Thymus (tissue), 14 donors: ENCODE measurements at places on chromosomes 2 and 18. TPM values are rescaled to one million over a fixed set of nuclear protein-coding genes. Genes with fewer than 3 reads are reported as not detected.
A peak's percentile ranks its signal among the peaks of the same experiment; 100 is the strongest.

- no peaks in the 10 kb centered on the region for H3K4me1 ChIP-seq
- no peaks in the 10 kb centered on the region for H3K27me3 ChIP-seq
- H3K36me3 ChIP-seq, result no peaks in the 10 kb centered on the region
- no peak for DNase-seq
These were observed 271.0 kb upstream of the CDH20 start for GRCh38 chr18:61062258-61062657.

- peaks cover 5% of the 10 kb centered on the region for H3K4me1 ChIP-seq
- no peak overlapping the region for H3K27ac ChIP-seq
- H3K4me3 ChIP-seq, result no peak overlapping the region
- H3K27me3 ChIP-seq, result no peaks in the 10 kb centered on the region
- no peaks in the 10 kb centered on the region for H3K36me3 ChIP-seq
These were observed 38.7 kb upstream of the ATL2 start for GRCh38 chr2:38415728-38416291.

DNA sequence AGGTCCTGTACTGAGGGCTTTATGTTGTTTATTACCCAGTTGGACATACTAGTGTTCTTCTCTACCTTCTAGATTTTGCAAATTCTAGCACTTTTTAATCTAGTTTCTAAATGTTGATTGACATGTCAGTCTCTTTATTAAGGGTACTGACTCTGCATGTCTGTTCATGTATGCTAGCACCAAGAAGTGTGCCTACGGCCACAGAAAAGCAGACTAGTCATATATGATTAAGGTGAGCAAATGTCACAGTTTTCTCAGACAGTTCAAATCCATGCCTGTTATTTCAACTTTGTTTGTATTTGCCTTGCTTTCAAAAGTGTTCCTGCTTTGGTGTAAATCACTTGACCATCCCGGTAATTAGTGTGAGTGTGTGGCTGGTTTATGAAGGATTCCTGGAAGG lies 145.0 kb upstream of the DSEL start:
- no peaks in the 10 kb centered on the region for H3K4me1 ChIP-seq
- H3K4me3 ChIP-seq, result no peak overlapping the region
- no peaks in the 10 kb centered on the region for H3K27me3 ChIP-seq
- H3K36me3 ChIP-seq, result no peaks in the 10 kb centered on the region

GRCh38 chr2:230796280-230796862 lies 68.4 kb upstream of the ITM2C start:
- no peak overlapping the region for H3K27ac ChIP-seq
- H3K36me3 ChIP-seq, result peaks cover 47% of the 10 kb centered on the region
- no peaks in the 10 kb centered on the region for H3K27me3 ChIP-seq
- no peak for DNase-seq

- no peak overlapping the region for H3K4me3 ChIP-seq
- no peaks in the 10 kb centered on the region for H3K4me1 ChIP-seq
- H3K27me3 ChIP-seq, result no peaks in the 10 kb centered on the region
- H3K27ac ChIP-seq, result no peak overlapping the region
- H3K36me3 ChIP-seq, result peaks cover 10% of the 10 kb centered on the region
These were observed 28.0 kb downstream of the RNF144A start for GRCh38 chr2:6945087-6945813.

DNA sequence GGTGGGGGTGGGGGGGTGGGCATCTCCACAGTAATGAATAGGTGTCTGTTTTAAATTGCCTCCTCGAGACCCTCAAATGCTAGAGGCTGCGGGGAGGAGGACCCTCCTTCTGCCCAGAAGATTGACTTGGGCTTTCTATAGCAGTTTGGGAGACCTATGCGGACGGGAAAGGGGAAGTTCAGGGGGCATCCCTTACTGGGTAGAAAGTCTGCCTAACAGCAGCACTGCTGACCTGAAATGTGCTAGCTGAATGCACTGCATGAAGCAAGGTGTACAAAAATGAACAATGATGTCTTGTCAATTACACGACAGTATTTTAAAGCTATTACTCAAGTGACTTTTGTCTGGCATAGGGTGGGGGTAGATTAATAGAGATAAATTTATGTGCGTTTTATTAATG lies 2.5 kb downstream of the DCC start:
- no peak for DNase-seq
- H3K27ac ChIP-seq, result no peak overlapping the region
- H3K4me3 ChIP-seq, result no peak overlapping the region

GRCh38 chr2:156132130-156132529 lies 200.4 kb downstream of the NR4A2 start:
- no peaks in the 10 kb centered on the region for H3K27me3 ChIP-seq
- H3K27ac ChIP-seq, result no peak overlapping the region
- no peak for DNase-seq
- H3K4me1 ChIP-seq, result no peaks in the 10 kb centered on the region
- H3K36me3 ChIP-seq, result no peaks in the 10 kb centered on the region
- no peak overlapping the region for H3K4me3 ChIP-seq

- H3K27ac ChIP-seq, result peak overlapping the region; percentile 66
- no peaks in the 10 kb centered on the region for H3K27me3 ChIP-seq
- no peaks in the 10 kb centered on the region for H3K36me3 ChIP-seq
- DNase-seq, result peak; percentile 69
- peak overlapping the region; percentile 43 for H3K4me3 ChIP-seq
These were observed 74.1 kb downstream of the TLK1 start for GRCh38 chr2:171086352-171087290.

- H3K27ac ChIP-seq, result no peak overlapping the region
- no peaks in the 10 kb centered on the region for H3K27me3 ChIP-seq
- DNase-seq, result no peak
- H3K4me3 ChIP-seq, result no peak overlapping the region
These were observed 10.1 kb upstream of the MAL start for GRCh38 chr2:95015261-95015912.

GRCh38 chr2:85831735-85832134 lies 57.1 kb downstream of the ST3GAL5 start:
- DNase-seq, result no peak
- H3K27ac ChIP-seq, result no peak overlapping the region
- H3K27me3 ChIP-seq, result no peaks in the 10 kb centered on the region
- no peak overlapping the region for H3K4me3 ChIP-seq
- peaks cover 18% of the 10 kb centered on the region for H3K4me1 ChIP-seq

GRCh38 chr2:182650704-182651103 lies 65.4 kb upstream of the DNAJC10 start:
- H3K4me3 ChIP-seq, result no peak overlapping the region
- H3K36me3 ChIP-seq, result no peaks in the 10 kb centered on the region
- no peaks in the 10 kb centered on the region for H3K27me3 ChIP-seq
- no peak overlapping the region for H3K27ac ChIP-seq

DNA sequence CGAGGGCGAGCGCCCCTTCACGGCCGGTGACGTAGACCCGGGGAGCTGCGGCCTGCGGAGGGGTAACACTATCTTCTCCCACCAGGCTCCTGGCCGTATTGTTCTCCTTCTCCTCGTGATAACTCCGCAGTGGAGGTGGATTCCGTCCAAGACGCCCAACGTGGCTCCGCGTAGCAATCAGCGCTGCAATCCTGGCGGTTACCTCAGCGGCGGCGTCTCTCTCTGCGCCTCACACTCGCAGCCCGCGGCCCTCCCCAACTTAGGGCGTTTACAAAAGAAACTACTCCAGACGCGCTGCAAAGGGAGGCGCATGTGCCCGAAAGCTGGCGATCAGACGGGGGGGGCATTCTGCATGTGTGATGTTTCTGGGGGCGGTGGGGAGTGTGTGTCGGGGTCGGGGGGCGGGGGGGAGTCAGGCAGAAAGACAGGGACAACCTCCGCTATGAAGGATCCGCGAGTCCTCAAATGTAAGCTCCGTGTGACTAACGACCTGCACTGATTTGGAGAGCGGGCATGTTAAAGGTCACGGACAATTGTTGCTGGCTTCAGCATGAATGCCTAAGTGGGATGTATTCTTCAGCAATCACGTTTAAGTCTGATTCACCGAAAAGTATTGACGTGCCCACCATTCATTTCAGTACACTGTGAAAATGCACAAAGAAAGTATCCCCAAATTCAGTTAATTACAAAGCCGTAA lies 1.3 kb upstream of the ZNF516 start:
- peak overlapping the region; percentile 74 for H3K27ac ChIP-seq
- peaks cover 8% of the 10 kb centered on the region for H3K4me1 ChIP-seq
- no peaks in the 10 kb centered on the region for H3K36me3 ChIP-seq
- H3K4me3 ChIP-seq, result peak overlapping the region; percentile 76
- DNase-seq, result no peak

DNA sequence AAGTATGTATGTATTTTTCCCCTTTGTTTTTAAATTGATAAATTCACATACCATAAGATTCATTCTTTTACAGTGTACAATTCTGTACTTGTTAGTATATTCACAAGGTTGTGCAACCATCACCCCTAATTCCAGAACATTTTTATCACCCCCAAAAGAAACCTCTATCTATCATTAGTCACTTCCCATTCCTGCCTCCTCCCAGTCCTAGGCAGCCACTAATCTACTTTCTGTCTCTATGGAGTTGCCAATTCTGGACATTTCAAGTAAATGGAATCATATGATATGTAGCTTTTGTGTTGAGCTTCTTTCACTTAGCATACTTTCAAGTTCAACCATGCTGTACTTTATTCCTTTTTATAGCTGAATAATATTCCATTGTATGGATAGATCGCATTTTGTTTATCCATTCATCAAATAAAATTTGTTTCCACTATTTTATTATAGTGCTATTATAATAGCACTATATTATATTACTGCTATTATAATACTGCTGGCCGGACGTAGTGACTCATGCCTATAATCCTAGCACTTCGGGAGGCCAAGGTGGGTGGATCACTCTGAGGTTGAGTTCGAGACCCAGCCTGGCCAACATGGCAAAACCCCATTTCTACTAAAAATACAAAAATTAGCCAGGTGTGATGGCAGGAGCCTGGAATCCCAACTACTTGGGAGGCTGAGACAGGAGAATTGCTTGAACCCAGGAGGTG lies 10.9 kb downstream of the STARD7 start:
- no peak overlapping the region for H3K4me3 ChIP-seq
- no peaks in the 10 kb centered on the region for H3K4me1 ChIP-seq
- peaks cover 17% of the 10 kb centered on the region for H3K36me3 ChIP-seq
- no peak overlapping the region for H3K27ac ChIP-seq
- H3K27me3 ChIP-seq, result no peaks in the 10 kb centered on the region

DNA sequence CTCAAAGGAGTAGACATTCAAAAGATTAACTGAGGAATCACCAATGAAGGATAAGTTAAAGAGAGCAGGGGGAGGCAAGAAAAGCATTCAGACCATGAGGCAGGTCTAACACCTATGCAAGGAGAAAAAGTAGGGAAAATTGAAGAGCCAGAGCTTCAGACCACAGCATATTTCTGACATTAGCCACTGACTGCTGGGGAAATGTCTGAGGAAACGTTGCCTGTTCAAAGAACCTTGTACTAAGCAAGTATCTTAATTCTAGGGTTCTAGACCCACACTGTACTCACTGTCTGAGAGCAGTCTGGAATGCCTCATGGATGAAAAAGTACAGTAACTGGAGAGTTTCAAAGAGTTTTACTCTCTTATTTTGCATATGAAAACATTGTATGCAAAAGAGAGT lies 39.5 kb upstream of the TFPI start:
- H3K27ac ChIP-seq, result no peak overlapping the region
- H3K4me1 ChIP-seq, result no peaks in the 10 kb centered on the region
- no peak for DNase-seq
- H3K36me3 ChIP-seq, result no peaks in the 10 kb centered on the region

DNA sequence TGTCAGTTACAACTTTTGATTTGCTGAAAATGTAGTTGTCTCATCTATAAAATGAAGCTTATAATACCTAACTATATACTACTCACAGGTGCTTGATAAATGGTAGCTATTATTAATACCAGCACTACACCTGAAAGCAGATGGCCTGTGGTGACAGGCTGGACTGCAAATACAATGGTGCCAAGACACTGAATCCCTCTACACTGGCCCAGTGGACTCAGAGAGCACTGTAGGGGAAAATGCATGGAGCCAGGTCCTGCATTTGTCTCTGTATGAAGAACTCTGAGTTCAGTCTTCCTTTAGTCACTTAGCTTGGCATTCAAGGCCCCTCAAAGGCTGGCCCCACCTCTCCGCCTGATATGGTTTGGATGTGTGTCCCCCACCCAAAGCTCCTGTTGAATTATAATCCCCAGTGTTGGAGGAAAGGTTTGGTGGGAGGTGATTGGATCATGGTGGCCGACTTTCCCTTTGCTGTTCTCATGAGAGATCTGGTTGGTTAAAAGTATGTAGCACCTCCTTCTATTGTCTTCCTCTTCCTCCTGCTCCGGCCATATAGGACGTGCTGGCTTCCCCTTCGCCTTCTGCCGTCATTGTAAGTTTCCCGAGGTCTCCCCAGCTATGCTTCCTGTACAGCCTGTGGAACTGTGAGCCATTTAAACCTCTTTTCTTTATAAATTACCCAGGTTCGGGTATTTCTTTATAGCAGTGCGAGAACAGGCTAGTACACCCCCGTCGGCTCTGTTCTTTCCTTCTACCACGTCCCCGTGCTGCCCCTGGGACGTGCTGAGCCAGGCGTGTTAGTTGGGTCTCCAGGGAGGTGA lies 11.1 kb upstream of the NTSR2 start:
- no peaks in the 10 kb centered on the region for H3K36me3 ChIP-seq
- no peak overlapping the region for H3K4me3 ChIP-seq
- peaks cover 5% of the 10 kb centered on the region for H3K27me3 ChIP-seq
- H3K4me1 ChIP-seq, result no peaks in the 10 kb centered on the region

GRCh38 chr2:216307496-216307895 lies 64.8 kb downstream of the MARCHF4 start:
- H3K27ac ChIP-seq, result no peak overlapping the region
- no peak overlapping the region for H3K4me3 ChIP-seq
- H3K36me3 ChIP-seq, result no peaks in the 10 kb centered on the region

The PRSS56 gene
- 0.19 TPM for total RNA-seq

The GAL3ST2 gene
- 0.09 TPM for total RNA-seq

The FECH gene
- 33.1 TPM for total RNA-seq

The REV1 gene
- total RNA-seq, result 23.9 TPM

The MEMO1 gene
- 39.9 TPM for total RNA-seq

The RTP5 gene
- 0.66 TPM for total RNA-seq

The TCF23 gene
- total RNA-seq, result 0.14 TPM

The SRSF7 gene
- total RNA-seq, result 204 TPM

The CD8B2 gene
- 22.1 TPM for total RNA-seq
